ENCODE measurements at places on chromosomes 12 and 14.

GRCh38 chr12:117041798-117042170 lies 57.4 kb downstream of the TESC start:
- DNase-seq, result no peak

GRCh38 chr12:102526656-102527055 lies 46.3 kb upstream of the IGF1 start:
- no peak for DNase-seq

GRCh38 chr12:128025589-128026245 lies 241.3 kb upstream of the TMEM132C start:
- no peak for DNase-seq

- no peak for DNase-seq
Measured at GRCh38 chr14:70257526-70257925, 68.8 kb upstream of the SLC8A3 start.

GRCh38 chr14:36618641-36619040 lies 36.2 kb upstream of the NKX2-8 start:
- DNase-seq, result no peak

DNA sequence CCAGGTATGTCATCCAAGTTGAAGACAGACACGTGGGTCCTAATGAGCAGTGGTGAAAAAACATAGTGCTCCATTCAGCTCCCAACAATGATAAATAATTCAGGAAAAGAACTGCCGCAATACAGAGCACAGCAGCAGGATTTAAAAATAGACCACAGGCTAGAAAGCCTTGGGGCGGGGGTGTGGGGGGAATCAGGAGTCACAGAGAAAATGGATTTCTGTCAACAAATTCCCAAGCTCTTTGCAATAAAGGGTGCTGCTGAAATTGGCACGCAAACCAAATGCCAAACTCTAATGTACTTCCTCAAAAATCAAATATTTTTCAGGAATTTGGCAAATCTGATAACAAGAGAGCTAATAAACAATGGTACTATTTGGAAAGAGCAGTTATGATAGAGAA lies 58.6 kb downstream of the R3HDM2 start:
- DNase-seq, result no peak

DNA sequence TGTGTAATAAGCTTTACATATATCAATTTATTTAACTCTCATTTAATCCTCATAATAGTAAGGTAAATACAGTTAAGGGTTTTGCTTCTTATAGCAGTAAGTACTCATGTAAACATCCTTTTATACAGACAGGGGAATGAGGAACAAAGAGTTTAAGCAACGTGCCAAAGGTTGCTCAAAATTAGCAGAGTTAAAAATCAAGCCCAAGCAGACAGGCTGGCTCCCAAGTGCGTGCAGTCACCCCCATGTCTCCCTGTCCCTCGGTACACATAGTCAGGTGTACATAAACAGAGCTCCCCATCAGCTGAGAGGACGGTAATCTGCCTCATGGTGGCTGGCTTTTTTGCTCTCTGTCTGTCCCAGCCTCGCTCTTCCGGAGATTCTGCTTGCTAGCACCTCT lies 126.4 kb downstream of the DERA start:
- no peak for DNase-seq

DNA sequence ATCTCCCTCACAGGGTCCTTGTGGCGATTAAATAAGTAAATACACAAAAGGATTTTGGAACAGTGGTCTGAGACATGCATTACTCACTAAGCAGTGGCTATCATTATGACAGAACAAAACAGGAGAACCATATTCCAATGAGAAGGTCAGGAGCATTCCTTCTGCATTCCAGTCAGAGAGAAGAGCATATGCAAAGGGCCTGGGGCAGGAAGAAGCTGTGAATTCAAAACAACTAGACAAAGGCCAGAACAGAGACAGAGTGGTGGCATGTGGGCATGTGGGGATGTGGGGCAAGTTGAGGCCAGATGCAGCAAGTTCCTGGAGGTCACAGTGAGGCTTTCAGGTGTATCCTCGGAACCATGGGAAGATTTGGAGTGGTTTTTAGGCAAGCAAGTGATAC lies 70.1 kb upstream of the VRK1 start:
- no peak for DNase-seq

DNA sequence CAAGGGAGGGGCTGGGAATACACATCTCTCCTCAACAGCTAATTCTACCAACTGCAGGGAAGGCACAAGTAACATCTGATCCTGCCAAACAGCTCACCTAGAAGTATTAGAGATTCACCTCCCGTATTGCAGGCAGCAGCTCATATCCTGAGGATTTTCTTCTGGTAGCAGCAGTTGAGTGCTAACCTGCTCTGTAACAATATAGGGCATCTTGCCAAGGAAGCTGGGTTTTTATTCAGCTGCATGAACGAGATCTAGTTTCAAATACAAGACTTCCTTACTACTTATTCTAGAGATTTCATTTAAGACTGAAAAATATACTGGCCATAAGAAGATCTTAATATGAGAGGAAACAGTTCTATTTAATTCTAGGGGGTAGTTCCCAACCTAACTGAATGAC lies 261.4 kb upstream of the USP15 start:
- DNase-seq, result no peak

DNA sequence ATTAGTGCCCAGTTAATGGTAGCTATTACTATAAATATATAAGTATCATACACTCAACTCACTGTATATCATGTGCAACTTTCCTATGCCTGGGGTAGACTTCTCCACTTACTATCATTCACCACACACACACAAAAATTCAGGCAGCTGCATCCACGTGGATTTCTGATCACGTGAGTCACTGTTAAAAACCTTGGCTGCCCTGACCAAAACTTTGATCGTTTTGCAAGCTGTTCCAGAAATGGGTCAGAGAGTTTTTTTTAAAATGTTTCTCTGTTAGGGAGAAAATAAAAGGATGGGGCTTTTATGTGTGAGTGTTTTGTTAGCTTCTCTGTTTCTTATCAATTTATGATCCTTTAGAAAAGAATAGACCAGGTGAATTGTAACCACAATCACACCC lies 198.2 kb upstream of the CNOT2 start:
- DNase-seq, result no peak

GRCh38 chr14:63905370-63905769 lies 52.6 kb downstream of the SYNE2 start:
- DNase-seq, result no peak

Data from activated CD4-positive, alpha-beta T cell treated with anti-CD3 and anti-CD28 coated beads for 1 hour (primary cell).